Dorsolateral prefrontal cortex (tissue), 122 donors: ENCODE measurements at places on chromosomes 1 and 21.

GRCh38 chr1:41493117-41493536 is 8.6 kb upstream of the EDN2 start:
- DNase-seq, result no peak

- no peak for DNase-seq
Measured at GRCh38 chr1:108357802-108358201, 92.3 kb upstream of the NBPF6 start.

DNA sequence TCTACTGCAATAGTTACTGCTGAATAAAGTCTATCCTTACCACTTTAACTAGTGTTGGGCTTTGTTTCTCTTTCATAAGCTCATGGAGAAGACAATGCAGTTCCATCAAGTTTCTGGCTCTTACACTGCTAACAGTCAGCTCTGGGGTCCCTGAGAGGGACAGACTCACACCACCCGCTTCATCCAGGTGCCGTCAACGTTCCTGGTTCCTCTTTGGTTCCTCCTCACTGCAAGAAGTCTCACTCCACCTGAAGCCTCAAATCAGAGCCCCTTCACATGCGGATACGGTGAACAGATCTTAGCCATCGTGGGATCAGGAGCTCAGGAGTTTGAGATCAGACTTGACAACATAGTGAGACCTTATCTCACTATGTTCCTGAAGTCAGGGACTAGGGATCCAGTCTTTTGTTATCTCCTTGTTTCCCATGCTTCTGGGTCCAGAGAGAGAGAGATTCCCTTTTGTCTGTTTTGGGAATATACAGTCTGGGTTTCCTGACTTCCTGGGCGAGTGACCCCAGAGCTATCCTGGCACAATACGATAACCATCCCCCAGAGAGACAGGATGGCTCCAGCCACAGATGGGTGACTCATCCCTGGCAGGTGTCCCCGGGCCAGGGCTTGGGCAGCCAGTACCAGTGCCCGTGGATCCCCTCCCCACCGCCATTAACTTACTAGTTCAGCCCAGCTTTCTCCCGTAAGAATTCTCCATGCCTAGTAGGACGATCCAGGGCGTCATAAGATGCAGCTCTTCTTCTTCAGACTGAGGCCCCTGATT is 14.3 kb upstream of the PCP4 start:
- DNase-seq, result no peak

- no peak for DNase-seq
Measured at GRCh38 chr1:68347415-68347814, 102.3 kb downstream of the RPE65 start.

DNA sequence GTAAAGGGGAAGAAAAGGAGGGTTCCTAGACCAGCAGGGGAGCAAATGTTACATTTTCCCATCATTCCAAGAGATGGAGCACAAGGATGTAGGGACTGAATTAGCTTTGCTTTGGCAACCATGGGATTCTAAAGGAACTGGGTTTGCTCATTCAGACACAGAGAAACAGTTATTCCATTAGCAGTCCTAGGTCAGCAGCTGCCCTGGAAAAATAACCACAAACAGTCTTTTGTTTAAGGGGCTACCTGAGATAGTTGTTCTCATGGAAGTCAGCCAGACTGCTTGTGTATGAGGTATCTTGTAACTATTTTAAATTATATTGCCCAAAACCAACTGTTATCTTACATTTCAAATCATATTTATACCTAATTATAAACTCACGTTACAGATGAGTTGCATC is 58.4 kb upstream of the VCAM1 start:
- no peak for DNase-seq

GRCh38 chr21:25424634-25425033 is 182.6 kb downstream of the MRPL39 start:
- no peak for DNase-seq

DNA sequence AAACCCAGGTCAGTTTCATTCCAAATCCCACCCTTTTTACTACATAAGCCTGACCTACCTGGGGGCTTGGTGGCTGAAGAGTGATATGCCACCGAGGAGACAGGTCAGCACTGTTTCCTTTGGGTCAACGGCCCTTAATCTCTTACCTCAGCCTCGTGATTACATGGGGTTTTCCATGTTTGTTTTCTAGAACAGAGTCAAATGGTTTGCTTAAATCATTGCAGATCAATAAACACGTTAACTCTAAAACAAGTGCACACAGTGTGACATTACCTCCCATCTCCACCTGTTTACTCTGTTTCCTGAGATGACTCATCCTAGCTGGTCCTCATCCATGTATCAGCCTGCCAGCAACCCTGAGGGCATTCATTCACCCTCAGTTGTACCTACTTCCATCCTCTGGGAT is 40.8 kb upstream of the TP53BP2 start:
- no peak for DNase-seq

GRCh38 chr1:162323023-162323422 is 53.6 kb downstream of the SPATA46 start:
- peak; percentile 12 for DNase-seq

GRCh38 chr1:6116137-6116536 is 64.0 kb downstream of the CHD5 start:
- DNase-seq, result no peak

DNA sequence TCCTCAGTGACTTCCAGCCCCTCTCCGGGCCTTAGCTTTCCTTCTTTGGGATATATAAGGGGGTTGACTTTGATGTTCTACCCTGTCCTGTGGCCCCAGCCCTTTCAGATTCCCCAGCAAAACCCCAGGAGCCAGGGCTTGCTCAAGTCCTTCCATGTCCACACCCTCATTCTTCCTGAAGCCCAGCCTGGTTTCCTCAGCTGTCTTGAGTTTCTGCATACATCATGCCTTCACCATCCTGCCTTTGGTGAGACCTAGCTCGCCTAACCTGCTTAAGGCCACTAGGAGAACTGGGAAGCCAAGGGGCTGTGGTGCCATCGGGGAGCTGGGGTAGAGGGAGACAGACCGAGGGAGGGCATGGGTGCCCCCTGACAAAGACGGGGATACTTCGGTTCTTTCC is 17.2 kb upstream of the PEF1 start:
- no peak for DNase-seq

- DNase-seq, result no peak
Measured at GRCh38 chr1:5734414-5734813, 257.8 kb downstream of the NPHP4 start.

DNA sequence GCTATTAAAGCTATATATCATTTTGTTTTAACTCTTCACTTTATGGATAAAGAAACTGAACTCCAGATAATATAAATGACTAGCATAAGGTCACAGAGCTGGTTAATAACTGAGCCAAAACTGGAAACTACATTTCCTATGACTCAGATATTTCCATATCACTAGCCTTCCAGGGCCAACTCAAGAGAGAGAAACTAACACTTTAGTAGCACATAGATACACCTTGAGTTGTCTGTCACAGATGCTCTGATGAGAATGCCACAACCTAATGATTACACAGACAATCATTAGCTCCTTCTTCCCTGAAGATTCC is 40.7 kb downstream of the NME7 start:
- DNase-seq, result no peak

- DNase-seq, result no peak
Measured at GRCh38 chr1:6779089-6779805, 6.0 kb upstream of the CAMTA1 start.

DNA sequence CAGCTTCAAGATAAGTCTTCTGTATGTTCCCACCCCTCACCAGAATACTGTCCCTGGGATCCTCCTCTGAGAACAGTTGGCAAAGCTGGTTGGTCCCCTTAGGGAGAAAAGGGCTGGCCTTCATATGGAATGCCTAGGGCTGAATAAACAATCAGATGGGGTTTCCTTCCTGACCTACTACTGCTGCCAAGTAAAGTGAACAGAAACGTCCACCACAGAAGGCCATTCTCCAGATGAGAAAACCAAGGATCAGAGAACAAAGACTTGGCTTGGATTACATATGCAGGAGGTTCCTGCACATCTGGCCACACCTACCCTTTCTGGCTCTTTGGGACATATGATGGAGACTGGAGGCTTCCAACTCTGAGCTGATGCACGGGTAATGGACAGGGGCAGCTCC is 194.5 kb downstream of the HIVEP3 start:
- no peak for DNase-seq

DNA sequence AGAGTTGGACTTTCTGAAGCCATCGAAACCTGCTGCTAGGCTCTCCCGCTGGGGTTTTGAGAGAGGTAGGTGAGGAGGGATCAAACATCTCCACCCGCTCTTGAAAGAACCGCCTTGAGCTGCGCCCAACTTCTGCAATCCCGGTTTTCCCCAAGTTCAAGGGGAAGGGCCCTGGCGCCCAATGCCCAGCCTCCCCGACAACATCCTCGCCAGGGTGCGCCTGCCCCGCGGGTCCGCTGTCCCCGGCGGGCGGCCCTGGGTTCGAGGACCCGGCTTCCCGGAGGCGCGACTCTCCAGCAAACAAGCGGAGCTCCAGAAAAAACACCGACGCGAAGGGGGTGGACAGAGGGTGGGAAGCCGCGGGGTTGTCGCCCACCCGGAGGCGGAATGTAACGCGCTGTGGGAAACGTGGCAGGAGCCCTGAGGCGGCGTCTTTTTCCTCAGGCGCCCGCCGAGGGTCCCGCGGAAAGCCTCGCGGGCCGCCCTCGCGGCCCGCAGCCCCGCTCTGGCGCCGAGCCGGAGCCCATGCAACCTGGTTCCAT is 607 bp downstream of the BTG3 start:
- DNase-seq, result no peak

- DNase-seq, result no peak
Measured at GRCh38 chr21:37797403-37797802, 118.9 kb downstream of the KCNJ6 start.

DNA sequence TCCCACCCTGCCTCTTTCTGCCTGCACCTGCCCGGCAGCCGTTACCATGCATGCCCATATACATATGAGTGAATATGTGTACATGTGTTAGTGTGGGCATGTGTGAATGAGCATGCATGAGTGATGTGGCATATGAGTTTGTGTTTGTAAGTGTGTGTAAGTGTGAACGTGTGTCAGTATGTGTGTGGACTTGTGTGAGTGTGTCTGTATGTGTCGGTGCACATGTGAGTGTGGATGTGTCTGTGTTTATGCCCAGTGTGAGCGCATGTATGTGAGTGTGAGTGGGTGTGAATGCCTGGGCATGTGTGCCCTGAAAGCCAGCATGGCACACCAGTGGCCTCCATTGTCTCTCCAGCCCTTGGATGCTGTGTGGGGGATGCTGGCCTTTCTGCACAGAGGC is 2.5 kb upstream of the UMODL1 start:
- no peak for DNase-seq

GRCh38 chr1:211520641-211521040 is 28.7 kb upstream of the RD3 start:
- no peak for DNase-seq

DNA sequence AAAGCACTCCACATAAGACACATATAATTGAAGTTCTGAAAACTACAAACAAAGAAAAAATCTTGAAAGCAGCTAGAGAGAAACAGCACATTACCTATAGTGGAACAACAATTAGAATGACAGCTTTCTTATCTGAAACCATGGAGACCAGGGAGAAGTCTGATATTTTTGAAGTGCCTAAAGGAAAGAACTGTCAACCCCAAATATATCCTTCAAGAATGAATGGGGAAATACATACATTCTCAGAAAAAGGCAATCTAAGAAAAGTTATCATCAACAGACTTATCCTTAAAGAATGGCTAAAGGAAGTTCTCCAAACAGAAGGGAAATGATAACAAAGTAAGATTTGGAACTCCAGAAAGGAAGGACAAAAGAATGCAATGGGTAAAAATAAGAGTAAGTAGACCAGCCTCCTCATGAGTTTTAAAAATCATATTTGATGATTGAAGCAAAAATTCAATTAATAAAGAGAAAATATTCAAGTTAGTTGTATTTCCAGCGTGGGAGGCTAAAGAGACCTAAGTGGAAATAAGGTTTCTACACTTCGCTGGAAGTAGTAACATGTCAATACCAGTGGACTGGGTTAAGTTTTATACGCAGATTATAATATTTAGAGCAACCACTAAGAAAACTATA is 170.8 kb upstream of the SAMSN1 start:
- DNase-seq, result no peak

- peak; percentile 33 for DNase-seq
Measured at GRCh38 chr1:59814180-59814900, 409 bp upstream of the HOOK1 start.

- no peak for DNase-seq
Measured at GRCh38 chr1:149844101-149844500, 55.3 kb upstream of the BOLA1 start.

DNA sequence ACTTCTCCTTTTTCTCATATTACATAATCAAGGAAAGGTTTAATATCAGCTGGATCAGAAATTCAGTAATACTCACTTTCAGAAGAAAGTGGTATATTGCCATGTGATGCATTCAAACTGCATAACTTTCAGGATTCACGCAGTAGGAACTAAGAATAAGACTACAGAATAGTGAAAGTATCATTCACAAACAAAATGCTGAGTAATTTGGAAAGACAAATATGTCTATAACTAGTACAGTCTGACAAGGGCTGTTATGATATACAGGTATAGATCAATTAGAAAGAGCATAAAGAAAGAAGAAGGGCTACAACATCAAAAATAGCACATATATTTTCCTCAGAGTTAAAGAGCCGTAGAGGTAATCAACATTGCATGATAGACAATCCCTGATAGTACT is 871.5 kb upstream of the TMPRSS15 start:
- no peak for DNase-seq

GRCh38 chr21:44065428-44065827 is 41.8 kb upstream of the PWP2 start:
- no peak for DNase-seq

DNA sequence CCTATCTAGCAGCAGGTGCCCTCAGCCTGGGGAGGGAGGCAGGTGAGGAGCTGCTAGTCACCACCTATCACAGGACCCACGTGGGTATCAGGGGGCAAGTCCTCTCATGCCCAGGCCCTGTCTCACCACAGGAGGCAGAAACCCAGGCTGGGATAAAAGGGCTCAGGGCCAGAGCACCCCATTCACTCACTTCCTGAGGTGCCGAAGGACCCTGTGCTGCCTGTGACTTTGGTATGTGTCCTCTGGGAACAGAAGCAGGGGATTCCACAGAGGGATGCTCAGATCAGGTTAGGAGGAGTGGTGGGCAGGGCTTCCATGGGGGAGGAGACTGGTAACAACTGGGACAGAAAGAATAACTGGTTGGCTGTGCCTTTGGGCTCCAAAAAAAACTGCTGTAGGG is at the start of gene LCE1E:
TSS of gene LCE1E (plus strand) at position 181 of the 400 bp plus-strand sequence. CDS start 1,043 bp downstream, outside the sequence.
- no peak for DNase-seq
